Progenitor cell of endocrine pancreas (in vitro differentiated cells): ENCODE measurements at places on chromosomes 16 and 17.

GRCh38 chr17:27336184-27336583, 42.3 kb downstream of the WSB1 start:
- no peak for DNase-seq

GRCh38 chr17:35236821-35237220, 6.1 kb upstream of the SLFN5 start:
- DNase-seq, result no peak

- no peak for DNase-seq
Observed at GRCh38 chr17:40022961-40023541, 7.8 kb downstream of the CSF3 start.

DNA sequence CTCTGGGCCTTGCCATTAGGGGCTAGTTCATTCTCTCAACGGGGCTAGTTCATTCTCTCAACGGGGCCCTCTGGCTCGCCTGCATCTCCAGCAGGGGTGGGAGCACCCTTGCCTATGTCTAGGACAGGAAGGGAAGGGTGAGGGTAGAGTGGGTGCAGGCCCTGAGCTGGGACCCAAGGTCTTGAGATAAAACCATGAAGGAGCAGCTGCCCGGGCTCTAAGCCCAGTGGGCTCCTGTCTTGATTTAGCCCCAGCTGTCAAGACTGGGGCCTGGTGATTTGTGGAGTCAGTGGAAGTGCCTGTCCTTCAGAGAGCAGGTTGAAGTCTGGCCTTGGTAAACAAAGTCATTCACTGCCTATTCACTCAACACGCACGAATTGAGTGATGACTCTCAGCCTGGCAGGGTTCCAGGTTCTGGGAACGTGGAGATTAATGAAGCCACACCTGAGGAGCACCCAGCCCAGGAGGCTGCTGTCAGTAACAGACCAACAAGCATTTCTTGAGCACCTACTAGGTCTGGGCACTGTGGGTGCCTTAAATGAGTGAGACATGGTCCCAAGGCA, 35.4 kb downstream of the WNT3 start:
- no peak for DNase-seq

DNA sequence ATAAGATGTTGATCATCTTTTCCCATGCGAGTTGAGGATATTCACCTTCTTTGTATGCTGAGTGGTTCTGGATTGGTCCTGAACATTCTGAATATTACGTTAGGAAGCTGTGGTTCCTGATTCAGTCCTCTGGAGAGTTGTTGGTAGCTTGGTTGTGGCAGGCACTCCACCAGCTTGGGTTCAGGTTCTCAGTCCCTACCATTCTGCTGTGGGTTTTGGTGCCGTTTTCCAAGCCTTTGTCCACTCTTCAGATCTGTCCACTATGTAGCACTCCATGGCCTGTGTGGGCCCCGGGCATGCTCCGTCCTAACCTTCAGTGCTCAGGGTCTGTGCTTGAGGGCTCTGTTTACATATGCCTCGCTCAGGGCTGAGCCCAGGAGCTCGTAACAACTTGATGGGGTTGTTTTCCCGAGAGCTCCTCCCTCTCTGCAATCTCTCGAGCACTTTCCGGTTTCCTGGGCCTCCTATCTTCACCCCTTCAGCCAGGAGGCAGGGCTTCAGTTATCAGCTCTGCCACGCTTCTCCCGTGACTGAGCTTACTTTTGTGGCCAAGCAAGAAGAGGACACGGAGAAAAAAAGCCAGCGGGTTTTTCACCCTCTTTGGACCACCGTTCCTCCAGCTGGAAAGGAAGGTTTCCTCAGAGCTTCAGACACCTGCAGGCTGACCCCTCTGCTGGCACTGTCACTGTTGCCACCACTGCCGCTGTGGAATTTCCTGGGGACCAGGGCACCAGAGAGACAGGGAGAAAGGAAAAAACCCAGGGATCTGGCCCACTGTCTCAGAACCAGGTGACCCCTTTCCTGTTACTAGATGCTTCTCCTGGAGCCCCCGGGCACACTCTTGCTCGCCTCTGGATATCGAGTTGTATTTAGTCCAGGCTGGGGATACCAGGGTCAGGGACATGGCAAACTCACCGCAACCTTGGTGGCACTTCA, 19.6 kb downstream of the KIAA0513 start:
- DNase-seq, result no peak

GRCh38 chr16:9061358-9061813, 30.1 kb upstream of the HAPSTR1 start:
- no peak for DNase-seq

- no peak for DNase-seq
Observed at GRCh38 chr17:49910858-49911204, 58.2 kb upstream of the DLX4 start.

GRCh38 chr16:57628008-57628781, at the start of gene ADGRG1:
ADGRG1 (plus strand) TSS chr16:57628630; CDS start chr16:57650288, 21,658 bp downstream.
- no peak for DNase-seq

DNA sequence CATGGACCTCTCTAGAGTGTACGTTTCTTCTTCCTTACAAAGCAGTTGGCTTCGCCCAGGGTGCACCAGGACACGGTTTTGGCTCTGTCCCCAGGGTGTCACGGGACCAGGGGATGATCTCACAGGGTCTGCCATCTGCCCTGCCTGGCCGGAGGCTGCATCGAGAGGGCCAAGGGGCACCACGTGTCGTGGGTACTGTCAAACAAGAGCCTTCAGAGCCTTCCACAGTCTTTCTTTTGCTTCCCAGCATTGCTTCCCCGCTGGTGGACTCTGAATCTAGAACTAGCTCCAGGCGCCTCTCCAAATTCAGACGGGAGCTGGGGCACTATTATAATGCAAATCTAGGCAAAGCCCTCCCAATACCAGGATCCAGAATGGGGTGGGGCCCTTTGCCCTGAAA, 47.9 kb downstream of the MAPT start:
- DNase-seq, result no peak
